Motor neuron (in vitro differentiated cells): ENCODE measurements at places on chromosomes 12 and 14. TPM values are rescaled to one million over a fixed set of nuclear protein-coding genes. Genes with fewer than 3 reads are reported as not detected.

Gene RPS6KA5
- 5.1 and 5.4 TPM in 2 replicates for total RNA-seq

Gene TEX52
- total RNA-seq = 0.24 and 0.39 TPM in 2 replicates

Gene SERPINA3
- 44.2 and 73.5 TPM in 2 replicates for total RNA-seq

Gene GZMB
- total RNA-seq = 3.6 and 8.8 TPM in 2 replicates

Gene SVOP
- total RNA-seq = 11.9 and 15.5 TPM in 2 replicates

Gene ACSM4
- not detected in 2 replicates for total RNA-seq

Gene HELB
- 3.0 and 3.4 TPM in 2 replicates for total RNA-seq

Gene EIF2S3B
- 1.1 and 1.4 TPM in 2 replicates for total RNA-seq

Gene ERP27
- total RNA-seq = not detected in 2 replicates

Gene CTSG
- not detected in 2 replicates for total RNA-seq

Gene IGFBP6
- total RNA-seq = 4.2 and 8.6 TPM in 2 replicates

Gene KITLG
- total RNA-seq = 12.3 and 12.4 TPM in 2 replicates

Gene METTL1
- 9.8 and 13.6 TPM in 2 replicates for total RNA-seq

Gene RHOJ
- total RNA-seq = 0.23 and 0.26 TPM in 2 replicates

Gene SLC7A7
- 0.27 and 0.46 TPM in 2 replicates for total RNA-seq

Gene TPH2
- 0.31 TPM in 1 of 2 replicates, not detected in the other for total RNA-seq

Gene PTCSC3
- not detected in 2 replicates for total RNA-seq

Gene KRT2
- 0.08 and 0.18 TPM in 2 replicates for total RNA-seq

Gene TGM1
- 0.86 and 3.3 TPM in 2 replicates for total RNA-seq

Gene ASCL1
- 0.20 and 0.22 TPM in 2 replicates for total RNA-seq

- ATAC-seq = peak; percentile 74
Observed at GRCh38 chr12:78316631-78317468, 486.2 kb downstream of the NAV3 start.

GRCh38 chr12:12791756-12792369 lies 6.4 kb downstream of the APOLD1 start:
- ATAC-seq = peak; percentile 89

- peak; percentile 98 for ATAC-seq
Observed at GRCh38 chr14:64549791-64550620, at the start of gene PPP1R36. TSS of gene PPP1R36 (plus strand) at chr14:64549961. CDS start at chr14:64549998, 37 bp downstream.

GRCh38 chr14:60634153-60634552 lies 15.1 kb downstream of the SIX1 start:
- no peak for ATAC-seq

GRCh38 chr12:41073633-41074472 lies 114.3 kb upstream of the PDZRN4 start:
- ATAC-seq = no peak

- ATAC-seq = no peak
Observed at GRCh38 chr14:57970175-57970574, 104.3 kb upstream of the SLC35F4 start.

DNA sequence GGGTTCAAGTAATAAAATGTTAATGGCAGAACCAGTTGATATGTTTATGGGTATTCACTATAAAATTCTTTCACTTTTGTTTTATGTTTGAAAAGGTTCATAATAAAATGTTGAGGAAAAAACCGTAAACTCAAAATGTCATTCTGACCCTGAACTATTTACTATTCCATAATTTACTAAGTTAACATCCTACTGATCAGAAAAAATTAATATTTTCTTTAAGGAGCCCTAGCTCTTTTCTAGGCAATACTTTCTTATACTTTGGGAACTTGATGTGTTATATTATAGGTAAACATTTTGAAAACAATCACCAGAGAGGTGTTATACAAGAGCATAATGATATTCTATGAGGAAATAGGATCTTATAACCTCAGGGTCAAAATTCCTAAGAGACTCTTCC lies 334.6 kb downstream of the ZFP36L1 start:
- ATAC-seq = no peak

DNA sequence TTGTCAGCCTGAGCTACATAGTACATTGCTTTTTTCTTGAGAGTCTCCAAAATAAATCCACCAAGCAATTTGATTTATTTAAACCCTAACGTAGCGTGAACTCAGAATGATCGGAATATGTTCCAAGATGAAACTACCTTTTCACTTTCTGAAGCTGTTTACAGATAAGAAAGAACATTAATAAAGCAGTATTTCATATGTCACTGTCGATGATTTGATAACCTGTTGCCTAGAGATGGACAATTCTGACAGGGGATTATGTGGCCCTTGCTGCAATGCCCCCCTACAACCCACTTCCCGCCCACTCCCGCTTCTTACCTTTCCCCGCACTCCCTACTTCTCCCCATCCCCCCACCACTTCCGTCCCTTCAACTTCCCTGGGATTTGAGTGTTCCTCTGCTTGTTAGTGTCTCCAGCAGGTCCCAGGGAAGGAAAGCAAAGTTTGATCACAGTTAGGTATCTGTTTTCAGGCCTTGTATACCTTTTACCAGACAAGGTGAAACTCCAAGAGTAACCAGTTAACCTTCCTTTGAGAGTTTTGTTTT lies 229.2 kb upstream of the HMGA2 start:
- no peak for ATAC-seq

DNA sequence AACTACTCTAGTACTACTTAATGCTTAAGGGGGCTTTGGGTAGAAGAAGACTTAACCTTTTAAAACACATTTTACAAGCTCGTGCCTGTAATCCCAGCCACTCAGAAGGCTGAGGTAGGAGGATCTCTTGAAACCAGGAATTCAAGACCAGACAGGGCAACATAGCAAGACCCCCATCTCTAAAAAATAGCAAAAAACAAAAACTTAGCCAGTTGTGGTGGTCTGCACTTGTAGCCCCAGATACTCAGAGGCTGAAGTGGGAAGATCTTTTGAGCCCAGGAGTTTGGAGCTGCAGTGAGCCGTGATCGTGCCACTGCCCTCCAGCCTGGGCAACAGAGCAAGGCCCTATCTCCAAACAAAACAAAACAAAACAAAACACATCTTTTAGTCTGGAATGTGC lies 39.7 kb upstream of the PARP11 start:
- ATAC-seq = no peak

DNA sequence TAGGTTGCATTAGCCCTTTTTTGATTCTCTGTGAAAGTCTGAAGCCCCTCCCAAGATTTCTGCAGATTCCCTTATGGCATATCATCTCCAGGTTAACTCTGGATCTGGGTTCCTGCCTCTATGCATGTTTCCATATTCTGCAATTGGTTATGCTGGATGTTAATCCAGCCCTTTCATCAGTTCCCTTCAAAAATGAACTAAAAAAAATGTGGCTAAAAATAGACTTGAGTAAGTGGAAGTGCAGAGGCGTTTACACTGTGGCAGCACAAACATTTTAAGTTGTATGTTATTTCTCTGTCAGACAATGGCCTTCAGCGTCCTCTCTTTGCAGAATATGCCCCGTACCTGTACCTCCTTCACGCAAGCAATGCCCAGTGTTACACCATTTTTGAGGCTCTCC lies 11.4 kb downstream of the MGST1 start:
- peak; percentile 23 for ATAC-seq

GRCh38 chr12:19740472-19741131 lies 301.3 kb downstream of the AEBP2 start:
- no peak for ATAC-seq

DNA sequence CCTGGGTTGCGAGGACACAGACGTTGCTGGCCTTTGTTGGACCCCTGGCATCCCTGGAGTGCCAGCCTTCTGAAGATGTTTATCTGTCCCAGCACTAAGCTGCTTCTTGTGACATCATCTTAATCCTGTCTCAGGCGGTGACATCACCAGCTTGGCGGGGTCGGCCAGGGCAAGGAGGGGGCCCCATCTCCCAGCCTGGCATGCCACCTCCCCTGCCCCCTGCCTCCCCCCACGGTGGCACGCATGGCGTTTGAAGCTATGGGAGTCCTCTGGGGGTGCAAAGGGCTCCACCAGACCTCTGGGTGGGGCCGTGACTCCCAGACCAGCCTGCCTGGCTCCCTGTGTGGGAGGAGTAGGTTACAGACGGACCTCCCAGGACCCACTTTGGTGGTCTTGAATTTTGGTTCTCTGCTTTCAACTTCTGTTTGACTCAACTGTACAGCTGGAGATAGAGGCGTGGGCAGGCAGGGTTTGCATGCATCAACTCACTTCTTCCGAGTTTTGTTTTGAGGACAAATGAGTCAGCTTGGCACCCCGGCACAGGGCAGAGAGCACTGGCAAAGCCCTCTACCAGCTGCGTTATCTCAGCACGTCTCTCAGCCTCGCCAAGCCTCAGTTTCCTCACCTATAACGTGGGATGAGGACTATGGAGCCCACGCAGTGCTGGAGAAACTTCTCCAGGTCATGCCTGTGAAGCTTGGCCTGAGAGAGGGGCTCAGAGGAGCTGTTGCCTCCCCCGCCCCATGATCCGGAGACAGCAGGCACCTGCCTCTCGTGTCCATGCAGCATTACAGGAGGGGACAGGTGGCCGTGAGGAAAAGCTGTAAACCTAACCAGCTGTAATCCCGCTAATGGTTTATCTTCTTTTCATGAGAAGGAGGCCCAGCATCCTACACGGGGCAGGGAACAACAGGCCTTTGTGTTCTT lies 38.8 kb upstream of the EML1 start:
- no peak for ATAC-seq

DNA sequence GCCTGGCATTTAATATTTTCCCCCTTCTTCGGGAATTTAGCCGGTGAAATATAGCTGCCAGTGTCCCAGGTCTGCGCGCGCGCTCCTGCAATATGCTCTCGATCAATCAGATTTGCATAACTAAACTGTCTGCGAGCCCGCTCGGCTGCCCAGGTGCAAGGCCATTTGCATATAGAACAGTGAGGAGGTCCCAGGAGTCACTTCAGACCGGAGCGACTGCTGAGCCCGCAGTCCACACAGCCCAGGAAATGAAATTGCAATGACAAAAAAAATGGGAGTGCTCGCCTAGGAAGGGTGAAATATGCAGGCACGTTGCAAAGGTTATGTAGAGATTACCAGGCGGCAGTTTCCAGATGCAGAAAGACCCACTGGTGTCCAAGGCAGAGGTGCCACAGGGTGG lies 228.5 kb downstream of the VRK1 start:
- ATAC-seq = peak; percentile 55

- ATAC-seq = no peak
Observed at GRCh38 chr12:120739031-120739762, 13.6 kb downstream of the ACADS start.

GRCh38 chr12:121712190-121712460 lies 427 bp upstream of the TMEM120B start:
- peak; percentile 77 for ATAC-seq

DNA sequence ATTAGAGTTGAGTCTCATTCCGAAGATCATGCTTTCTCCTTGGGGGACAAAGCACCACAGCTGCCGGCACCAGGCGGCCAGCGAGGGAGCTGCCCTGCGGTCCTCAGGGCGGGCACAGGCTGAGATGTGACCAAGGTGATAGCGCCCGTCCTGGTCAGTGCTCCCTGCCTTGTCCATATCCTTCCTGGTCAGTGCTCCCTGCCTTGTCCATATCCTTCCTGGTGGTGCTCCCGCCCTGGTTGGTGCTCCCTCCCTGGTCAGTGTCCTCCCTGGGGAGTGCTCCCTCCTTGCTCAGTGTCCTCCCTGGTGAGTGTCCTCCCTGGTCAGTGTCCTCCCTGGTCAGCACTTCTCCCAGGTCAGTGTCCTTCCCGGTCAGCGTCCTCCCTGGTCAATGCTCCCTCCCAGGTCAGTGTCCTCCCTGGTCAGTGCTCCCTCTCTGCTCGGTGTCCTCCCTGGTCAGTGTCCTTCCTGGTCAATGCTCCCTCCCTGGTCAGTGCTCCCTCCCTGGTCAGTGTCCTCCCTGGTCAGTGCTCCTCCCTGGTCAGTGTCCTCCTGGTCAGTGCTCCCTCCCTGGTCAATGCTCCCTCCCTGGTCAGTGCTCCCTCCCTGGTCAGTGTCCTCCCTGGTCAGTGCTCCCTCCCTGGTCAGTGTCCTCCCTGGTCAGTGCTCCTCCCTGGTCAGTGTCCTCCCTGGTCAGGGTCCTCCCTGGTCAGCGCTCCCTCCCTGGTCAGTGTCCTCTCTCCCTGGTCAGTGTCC lies 92.2 kb downstream of the ADGRD1 start:
- ATAC-seq = no peak

GRCh38 chr14:59677771-59678231 lies 101.2 kb upstream of the CCDC175 start:
- no peak for ATAC-seq

- peak; percentile 85 for ATAC-seq
Observed at GRCh38 chr14:22551605-22551997, 37.4 kb downstream of the DAD1 start.

- ATAC-seq = no peak
Observed at GRCh38 chr12:100753837-100754236, 40.7 kb upstream of the ANO4 start.

DNA sequence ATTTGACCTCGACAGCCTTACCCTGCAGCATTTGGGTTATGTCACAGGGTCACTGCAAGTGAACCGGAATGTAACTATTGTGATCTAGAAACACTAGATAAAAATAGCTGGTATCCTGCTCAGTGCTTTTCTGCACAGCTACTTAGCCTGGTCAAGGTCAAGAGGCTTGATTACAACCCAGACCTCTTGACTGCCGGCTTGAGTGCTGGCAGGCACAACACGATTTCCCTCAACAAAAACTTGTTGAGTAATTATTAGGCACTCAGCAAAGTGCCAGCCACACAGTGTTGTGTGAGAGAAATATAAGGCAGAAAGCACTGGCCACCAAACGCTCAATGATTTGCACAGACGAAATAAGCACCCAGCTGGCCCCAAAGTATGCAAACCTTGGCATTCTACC lies 156.7 kb downstream of the NUAK1 start:
- ATAC-seq = no peak

- no peak for ATAC-seq
Observed at GRCh38 chr12:78395961-78396360, 468.6 kb upstream of the SYT1 start.

- ATAC-seq = no peak
Observed at GRCh38 chr12:98699586-98699985, 54.5 kb downstream of the APAF1 start.

DNA sequence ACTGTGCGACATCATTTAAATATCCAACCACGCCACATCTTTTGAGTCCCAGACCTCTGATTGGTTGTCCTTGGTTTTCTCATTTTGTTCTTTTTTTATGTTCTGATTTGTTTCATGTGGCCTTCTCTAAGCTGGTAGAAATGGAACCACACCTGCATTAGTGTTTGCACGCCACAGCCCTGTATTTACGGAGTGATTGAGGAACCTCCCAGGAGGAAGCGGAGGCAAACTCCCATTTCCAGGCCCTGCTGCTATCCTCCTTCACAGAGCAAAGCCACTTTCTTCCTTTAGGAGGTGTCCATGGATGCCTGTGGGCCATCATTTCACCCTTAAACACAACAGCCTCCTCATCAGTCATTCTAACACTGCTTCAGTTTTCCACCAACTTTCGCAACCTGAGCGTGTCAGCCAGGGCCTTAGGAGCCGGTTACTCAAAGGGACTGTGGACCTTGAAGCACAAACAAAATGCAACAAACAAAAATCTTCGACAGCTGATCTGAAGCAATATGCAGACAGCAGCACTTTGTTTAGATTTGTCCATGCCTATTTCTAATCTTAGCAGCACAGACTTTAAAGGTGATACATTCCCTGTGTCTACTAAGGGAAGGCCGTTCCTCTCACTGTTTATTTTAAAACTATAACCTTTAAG lies 1258.1 kb upstream of the TMEM132C start:
- ATAC-seq = no peak

DNA sequence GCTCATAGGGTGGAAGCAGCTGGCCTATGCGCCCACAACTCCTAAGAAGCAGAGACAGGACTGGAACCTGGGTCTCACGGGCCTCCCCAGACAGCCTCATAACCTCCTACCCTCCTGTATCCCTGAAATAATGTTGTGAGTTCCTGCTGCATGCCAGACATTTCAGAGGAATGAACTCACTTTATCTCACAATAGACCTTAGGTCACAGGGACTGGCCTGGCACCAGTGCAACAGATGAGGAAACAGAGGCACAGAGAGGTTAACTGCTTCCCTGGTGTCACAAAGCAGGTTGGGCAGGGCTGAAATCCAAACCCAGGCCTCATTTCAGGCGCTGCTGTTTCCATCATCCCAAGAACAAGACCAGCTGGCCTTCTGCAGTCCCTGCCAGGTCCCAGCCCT lies 5.3 kb downstream of the PHETA1 start:
- no peak for ATAC-seq
